ENCODE measurements at places on chromosomes 7 and 10.

DNA sequence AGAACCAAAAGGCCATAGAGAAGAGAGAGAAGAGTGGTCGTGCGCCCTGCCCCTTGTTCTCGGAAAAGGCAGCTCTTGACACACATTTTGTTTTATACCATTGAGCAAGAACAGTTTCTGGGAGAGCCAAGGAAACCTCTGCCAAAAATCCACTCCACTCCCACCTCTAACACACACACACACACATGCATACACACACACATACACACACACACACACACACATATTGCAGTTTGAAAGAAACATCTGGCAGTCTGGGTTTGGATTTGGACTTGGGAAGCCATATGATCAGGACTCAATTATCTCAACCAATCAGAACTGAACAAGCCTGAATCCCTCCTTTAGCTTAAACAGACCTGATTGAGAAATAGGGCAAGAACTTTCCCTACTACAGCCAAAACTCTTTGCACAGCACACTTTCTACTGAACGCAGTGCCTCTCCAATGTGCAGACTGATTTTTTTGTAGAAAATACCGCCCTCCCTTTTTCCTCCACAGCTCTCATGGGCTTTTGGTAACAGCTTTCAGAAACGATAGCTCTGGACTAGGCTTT lies 484.0 kb upstream of the ZWINT start:
- no peak for DNase-seq

DNA sequence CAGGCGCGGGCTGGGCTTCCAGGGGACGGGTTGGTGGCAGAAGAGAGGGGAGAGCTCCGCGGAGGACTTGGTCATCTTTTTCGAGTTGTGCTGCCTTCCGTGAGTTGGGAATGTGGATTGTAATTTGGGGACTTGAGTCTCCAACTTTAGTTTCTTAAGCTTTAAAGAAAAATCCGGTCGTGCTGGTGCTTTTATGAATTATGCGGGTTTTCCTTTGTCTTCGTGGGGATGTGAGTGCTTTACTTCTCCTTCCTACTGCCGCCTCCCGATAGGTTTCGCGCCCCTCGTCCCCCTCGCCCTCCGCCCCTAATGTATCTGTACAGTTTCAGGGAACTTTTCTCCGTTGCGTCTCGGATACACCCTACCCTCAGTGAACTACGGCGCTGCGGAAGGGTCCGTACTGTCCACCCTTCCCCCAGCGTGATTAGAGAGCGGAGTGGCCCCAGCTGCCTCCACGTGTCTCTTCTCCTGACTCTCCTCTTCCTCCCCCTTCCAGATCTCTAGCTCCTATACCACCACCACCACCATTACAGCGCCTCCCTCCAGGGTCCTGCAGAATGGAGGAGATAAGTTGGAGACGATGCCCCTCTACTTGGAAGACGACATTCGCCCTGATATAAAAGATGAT lies 649 bp downstream of the SCD start:
- no peak for DNase-seq

GRCh38 chr10:69709366-69709941 lies 79.4 kb downstream of the FAM241B start:
- DNase-seq = no peak

DNA sequence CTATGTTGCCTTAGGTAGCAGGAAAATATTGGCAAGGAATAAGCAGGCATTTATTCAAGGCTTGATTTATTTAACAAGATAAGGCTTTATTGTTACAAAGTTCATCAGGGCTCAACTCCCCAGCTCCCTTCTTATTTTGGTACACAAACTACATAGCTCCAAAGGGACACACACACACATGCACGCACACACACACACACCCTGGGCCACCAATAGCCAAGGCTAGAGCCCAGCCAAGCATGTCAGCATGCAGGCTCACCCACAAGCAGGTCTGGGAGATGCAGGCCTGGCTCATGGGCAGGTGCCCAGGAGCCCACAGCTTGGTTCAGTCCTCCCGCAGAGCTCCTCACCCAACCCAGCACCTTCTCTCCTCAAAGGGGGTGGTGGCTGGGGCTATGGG lies 23.4 kb downstream of the LEP start:
- DNase-seq = no peak

GRCh38 chr10:9681655-9682054 lies 1336.0 kb upstream of the CELF2 start:
- no peak for DNase-seq

- no peak for DNase-seq
Measured at GRCh38 chr7:79612022-79612421, 158.6 kb upstream of the MAGI2 start.

DNA sequence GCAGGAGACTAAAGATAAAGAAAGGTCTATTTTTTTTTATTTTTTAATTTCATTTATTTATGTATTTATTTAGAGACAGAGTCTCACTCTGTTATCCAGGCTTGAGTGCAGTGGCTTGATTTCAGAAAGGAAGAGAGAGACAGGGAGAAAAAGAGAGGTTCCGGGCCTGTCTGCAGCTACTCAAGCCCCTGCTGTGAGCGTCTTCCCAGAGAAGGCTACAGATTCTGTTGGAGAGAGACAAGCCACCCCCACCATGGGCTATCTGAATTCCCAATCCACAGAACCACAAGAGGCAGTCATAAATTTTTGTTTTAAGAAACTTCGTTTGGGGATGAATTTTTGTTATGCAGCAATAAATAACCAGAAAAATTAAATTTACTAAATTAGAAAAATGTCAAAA lies 68.1 kb downstream of the CALN1 start:
- DNase-seq = no peak

GRCh38 chr7:105149827-105150226 lies 135.8 kb downstream of the KMT2E start:
- no peak for DNase-seq

- peak; percentile 17 for DNase-seq
Measured at GRCh38 chr7:74002474-74003017, 25.4 kb upstream of the ELN start.

DNA sequence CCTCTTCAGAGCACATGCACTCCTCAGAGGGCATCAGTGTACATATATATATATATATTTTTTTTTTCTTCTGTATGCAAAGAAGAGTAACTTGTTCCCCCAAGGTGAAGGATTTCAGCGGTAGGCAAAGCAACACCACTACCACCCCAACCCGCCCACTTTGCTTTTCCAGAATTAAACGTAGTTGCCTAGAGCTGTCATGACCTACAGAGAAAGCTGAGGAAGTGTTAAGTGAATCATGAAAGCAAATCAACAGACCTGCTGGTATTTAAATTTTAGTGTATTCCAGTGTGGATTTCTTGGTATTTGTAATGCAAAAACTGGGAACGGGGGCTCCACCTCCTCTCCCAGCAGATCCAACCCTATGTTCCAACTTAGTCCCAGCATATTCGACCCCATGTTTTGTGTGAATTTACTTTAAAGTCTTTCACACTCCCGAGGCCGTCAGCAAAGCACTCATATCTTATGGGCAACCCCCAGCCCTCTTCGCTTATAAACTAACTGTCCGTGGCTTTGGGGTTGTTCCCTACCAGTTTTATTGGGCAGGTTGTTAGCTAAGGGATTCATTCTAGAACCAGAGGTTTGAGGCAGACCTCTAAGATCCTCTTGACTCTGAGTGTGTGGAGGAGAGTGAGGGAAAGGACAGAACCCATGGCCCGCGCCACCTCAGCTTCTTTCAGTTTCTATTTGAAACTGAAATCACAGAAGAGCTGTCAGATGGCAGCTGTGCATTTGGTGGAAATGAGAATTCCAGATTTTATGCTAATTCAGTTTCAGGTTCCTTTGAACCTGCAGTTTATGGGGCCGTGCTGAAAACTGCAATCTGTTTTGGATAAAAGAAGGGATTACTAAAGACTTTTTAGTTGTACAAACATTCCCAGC lies 450.2 kb upstream of the GALNT17 start:
- peak; percentile 53 for DNase-seq

- DNase-seq = no peak
Measured at GRCh38 chr7:119935418-119936025, 337.5 kb upstream of the KCND2 start.

DNA sequence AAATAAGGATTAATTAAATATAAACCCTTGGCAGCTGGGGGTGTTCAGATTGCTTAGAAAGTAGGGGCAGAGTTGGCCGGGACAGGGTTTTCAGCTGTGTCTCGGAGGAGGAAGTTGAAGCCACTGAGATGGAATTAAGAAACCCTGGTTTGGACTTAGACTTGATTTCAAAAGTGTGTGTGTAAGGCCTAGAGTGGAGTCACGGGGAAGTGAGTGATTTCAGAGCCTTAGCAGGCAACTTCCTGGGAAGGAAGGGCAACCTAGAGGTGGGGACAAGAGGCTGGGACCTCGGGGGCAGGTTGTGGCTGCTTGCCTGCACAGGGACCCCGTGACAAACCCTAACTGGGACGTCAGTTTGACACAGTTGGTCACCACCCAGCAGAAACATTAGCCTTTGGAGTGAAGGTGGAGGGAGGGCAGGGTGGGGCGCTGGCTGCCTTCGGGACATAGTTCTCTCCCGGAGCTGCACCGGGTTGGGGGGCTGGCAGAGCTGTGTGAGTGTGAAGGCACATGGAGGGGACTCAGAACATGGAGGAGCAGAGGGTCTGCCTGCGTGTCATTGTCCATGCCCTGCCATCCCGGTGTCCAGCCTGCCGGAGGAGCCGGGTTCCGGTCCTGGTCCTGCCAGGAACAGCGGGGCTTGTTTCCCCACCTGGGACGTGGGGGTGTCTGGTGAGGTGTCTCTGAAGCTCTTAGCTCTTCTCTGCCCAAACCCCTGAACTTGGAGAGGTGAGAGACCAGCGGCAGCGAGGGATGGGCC lies 1.8 kb downstream of the BRI3 start:
- no peak for DNase-seq

GRCh38 chr7:47659664-47660462 lies 78.0 kb upstream of the TNS3 start:
- DNase-seq = no peak

- no peak for DNase-seq
Measured at GRCh38 chr7:104536956-104537355, 208.6 kb downstream of the LHFPL3 start.

DNA sequence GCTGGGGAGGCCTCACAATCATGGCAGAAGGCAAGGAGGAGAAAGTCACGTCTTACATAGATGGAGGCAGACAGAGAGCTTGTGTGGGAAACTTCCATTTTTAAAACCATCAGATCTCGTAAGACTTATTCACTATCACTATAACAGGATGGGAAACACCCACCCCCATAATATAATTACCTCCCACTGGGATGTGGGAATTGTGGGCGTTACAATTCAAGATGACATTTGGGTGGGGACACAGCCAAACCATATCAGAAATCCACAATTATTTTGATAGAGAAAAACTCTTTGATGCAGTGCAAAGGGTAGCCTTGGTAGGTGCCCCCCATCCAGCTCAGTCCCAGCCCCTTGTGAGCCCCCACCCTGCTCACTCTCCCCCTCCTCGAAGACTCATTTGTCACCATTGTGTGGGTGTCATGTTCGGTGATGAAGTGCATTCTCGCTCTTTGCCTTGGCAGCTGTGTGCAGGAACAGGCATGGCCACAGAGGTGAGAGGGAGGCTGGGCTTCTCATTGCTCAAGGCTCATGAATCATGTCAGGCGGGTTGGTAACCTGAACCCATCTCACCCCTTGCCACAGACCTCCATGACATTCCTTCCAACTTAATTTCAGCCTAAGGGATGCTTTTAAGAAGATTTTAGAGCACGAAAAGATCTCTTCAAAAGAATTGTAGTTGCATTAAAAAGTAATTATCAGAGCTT lies 75.9 kb downstream of the BUB3 start:
- DNase-seq = no peak

DNA sequence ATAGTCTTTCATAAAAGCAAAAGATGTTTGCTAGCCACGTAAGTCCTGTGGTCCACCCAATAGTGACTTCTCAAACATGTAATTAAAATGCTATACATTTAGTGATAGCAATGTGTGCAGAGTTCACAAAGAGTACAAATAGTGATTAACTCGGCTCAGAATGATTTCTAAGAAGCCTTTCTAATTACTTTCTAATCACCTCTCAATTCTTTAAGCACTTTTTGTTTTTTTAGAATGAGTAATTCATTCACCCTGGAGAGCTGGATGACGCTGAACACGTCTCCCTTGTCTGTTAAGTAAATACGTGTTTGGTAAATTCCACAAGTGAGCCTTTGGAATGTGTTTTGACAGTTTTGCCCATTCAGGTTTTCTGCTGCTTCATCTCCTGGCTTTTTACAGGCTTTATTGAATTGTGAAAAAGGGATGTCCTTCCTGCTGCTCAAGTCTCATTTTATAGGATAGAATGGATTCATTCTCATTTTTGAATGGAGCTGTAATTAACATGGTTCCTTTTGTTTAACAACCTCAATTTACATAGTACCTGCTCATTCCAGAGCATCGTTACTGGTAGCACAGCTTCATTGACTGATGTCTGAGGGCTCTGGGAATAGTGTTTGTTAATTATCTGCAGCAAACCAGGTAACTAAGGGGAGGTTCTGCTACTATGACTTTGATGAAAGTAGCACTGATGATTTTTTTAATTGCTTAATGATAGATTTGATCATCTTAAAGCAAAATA lies 212.1 kb downstream of the VTI1A start:
- DNase-seq = no peak

Data from activated CD4-positive, alpha-beta memory T cell treated with anti-CD3 and anti-CD28 coated beads for 36 hours (primary cell).